ENCODE measurements at places on chromosomes 11 and 22. TPM values are rescaled to one million over a fixed set of nuclear protein-coding genes. Genes with fewer than 3 reads are reported as not detected.

GRCh38 chr11:32432565-32432964 lies 2.8 kb downstream of the WT1 start:
- DNase-seq, result no peak

DNA sequence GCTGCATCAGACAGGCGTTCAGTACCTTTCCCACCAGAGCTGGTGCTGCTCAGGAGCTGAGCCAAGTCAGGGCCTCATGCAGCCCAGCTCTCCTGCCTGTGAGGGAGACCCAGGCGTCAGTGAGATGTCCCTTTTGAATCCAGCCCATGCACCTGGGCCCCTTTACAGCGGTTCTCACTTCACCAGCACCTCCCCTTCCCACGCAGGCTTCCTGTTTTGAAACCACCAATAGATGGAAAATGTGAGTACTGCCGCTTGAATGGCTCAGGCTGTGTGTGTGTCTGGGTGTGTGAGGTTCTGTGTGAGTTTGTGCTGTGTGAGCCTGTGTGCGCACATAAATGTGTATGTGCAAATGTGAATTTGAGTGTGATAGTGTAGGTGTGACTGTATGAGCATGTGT lies 88.4 kb downstream of the UBASH3B start:
- no peak for DNase-seq

DNA sequence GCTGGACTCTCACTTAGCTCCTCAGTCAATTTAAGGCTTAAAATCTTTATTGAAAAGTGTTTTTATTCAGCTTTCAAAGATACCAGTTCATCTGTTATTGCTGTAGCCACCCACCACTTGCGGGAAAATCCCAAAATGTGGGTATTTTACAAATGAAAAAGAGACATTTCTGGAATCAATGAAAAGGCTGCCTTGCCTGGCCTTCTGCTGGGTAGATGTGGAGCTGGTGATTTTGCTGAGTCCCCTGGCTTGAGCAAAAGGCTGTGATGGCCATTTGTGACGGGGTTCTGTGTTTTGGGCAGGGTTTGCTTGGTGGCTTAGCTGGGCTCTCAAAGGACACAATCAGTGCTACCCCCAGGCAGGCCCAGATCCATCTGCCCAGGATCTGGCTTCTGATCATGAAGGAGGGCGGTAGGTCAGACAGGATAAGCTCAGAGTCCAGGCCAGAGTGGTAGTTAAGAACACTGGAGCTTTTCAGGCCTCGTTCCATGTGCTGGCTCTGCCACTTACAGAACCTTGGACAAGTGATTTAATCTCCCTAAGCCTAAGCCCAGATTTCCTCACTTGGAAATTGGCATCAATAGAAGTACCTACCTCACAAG lies 36.1 kb downstream of the UBASH3B start:
- DNase-seq, result no peak

Gene PGM2L1
- total RNA-seq, result 9.5 TPM

Gene SYT13
- total RNA-seq, result not detected

Gene NLRP6
- not detected for total RNA-seq

DNA sequence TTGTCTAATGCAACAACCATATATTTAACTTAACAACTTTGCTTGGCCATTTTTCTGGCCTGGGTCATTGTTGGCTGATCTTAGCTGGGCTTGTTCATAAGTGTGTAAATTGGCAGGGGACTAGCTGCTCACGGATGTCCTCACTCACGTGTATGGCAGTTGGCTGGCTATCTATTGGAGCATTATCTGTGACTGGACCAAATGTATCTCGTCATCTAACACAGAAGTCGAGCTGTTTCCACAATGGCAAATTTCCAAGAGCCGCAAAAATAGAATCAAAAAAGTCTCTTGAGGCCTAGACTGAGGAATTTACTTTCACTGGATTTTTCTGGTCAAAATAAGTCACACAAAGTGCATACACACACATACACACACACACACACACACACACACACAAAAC lies 893.3 kb downstream of the FAM181B start:
- no peak for DNase-seq

Gene OR6A2
- total RNA-seq, result under 0.01 TPM

GRCh38 chr11:113540416-113541330 lies 65.5 kb upstream of the DRD2 start:
- DNase-seq, result no peak

- no peak for DNase-seq
Measured at GRCh38 chr11:97548280-97548679, 1158.5 kb downstream of the JRKL start.

- DNase-seq, result no peak
Measured at GRCh38 chr22:50701428-50702154, 29.0 kb downstream of the SHANK3 start.

DNA sequence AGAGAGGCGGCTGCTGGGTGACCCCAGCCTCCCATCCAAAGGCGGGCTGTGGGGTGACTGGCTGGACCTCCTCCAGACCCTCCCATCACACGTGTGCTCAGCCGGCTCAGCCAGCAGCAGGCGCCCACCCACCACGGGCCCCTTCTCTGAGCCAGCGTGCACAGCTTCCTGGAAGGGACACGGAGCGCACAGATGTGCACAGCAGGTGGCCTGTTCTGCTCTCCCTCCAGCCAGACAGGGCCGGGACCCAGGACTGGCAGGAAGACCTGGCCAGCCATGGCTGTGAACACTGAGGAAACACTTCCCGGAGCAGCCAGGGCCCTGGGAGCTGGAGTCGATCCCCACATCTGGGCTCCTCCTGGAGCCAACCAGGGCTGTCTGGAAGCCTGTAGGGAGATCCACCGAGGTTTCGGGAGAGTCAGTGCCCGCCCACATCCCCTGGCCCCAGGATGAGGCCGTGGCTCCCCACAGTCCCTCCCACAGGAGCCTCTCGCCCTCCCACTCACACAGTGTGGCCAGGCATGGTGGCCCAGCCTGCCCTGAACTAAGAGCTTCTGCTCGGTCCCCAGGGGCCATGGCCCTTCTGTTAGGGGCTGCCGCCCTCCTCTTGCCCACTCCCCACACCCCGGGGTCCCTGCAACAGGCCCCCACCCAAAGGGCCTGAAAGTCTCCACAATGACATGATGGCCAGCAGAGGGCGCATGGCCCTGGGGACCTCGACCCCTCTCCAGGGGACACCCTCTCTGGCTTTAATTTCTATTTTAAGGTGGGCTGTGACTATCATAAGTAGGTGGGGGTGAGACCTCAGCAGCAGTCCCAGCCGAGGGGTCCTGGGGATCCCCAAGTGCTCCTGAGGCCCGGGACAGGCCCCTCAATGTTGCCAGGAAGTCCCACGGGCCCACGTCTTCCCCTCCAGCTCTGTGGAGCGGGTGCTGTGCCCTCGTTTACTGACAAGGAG lies 90.6 kb upstream of the FGF3 start:
- DNase-seq, result no peak

GRCh38 chr22:23071230-23072076 lies 1.1 kb downstream of the GNAZ start:
- DNase-seq, result no peak

- no peak for DNase-seq
Measured at GRCh38 chr22:45164270-45165088, 754 bp downstream of the NUP50 start.

- no peak for DNase-seq
Measured at GRCh38 chr11:76705826-76706225, 35.3 kb upstream of the LRRC32 start.

Gene OR51B4
- not detected for total RNA-seq

DNA sequence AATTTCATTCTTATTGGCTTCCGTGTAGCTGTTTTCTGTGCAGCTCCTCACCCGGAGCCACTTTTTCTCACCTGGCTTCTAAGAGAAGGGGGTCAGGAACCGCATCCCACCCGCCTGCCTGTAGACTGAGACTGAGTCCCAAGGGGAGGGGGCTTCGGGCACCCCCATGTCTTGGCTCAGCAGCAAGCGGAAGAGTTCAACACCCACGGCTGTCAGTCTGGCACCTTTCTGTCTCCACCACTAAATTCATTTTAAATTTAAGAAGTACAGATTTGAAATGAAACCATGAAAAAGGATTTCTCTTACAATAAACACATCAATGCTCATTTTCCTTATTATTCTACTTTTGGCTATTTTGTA lies 66.7 kb downstream of the EFCAB6 start:
- no peak for DNase-seq

GRCh38 chr11:96293598-96294021 lies 49.4 kb downstream of the MAML2 start:
- no peak for DNase-seq

- peak; percentile 18 for DNase-seq
Measured at GRCh38 chr11:69683764-69684333, 8.7 kb upstream of the LTO1 start.

DNA sequence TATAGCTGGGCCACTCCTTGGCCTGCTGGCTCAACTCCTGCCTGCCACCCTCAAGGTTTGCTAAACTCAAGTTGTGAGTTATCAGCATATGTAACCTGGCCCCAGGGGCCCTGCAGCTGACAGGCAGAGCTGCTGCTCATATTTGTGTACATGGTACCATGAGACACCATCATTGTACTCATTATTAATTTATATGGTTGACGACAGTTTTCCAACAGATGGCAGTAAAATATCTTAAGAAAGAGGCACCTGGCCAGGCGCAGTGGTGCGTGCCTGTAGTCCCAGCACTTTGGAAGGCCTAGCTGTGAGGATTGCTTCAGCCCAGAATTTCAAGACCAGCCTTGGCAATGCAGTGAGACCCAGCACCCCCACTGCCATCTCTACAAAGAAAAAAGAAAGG lies 11.4 kb upstream of the DENND5A start:
- no peak for DNase-seq

GRCh38 chr11:7965386-7965785 lies at the start of gene NLRP10:
Gene NLRP10 (minus strand): TSS chr11:7965447. CDS start chr11:7963495, 1,952 bp downstream.
- peak; percentile 95 for DNase-seq

DNA sequence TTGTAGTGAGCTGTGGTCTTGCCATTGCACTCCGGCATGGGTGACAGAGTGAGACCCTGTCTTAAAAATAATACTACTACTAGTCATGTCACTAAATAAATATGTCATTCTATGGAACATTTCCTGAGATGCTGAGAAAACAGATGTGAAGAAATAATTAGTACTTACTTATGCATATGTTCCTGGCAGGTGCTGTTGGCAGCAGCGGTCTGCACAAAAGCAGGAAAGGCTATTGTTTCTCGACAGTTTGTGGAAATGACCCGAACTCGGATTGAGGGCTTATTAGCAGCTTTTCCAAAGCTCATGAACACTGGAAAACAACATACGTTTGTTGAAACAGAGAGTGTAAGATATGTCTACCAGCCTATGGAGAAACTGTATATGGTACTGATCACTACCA lies 8.8 kb downstream of the ARCN1 start:
- DNase-seq, result no peak

DNA sequence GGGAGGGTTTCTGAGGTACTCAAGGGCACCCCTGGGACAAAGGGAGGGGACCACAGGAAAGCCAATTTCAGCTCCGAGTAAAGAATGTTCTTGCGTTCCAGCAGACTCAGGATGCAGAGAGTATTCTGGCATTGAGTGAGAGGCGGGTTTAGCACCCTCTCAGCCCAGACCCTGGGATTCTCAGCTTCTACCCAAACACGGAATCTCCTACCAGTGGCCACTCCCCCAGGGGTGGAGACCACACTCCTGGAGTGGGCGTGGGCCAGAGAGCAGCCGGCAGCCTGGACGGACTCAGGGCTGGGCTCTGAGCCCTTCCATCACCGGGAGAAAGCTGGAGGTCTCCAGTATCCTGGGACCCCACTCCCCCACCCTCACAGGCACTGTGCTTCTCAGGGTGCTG lies 26.1 kb upstream of the TTLL12 start:
- DNase-seq, result no peak

DNA sequence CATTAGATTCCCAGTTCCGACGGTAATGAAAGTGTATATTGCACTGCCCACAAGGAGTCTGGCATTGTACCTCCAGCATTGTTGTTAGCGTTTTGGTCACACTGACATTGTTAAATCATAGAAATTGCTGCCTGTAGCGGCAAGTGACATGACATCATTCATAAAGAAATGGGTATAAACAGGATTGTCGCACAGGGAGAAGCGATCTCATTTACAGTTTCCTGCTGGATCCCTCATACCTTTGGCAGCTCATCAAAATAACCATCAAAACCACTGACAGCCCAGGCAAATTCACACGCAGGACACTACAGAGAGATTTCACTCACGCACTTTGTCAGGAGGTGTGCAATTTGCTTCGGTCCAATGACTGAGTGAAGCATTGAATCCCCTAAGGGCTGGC lies 3.5 kb downstream of the HTR3B start:
- no peak for DNase-seq

DNA sequence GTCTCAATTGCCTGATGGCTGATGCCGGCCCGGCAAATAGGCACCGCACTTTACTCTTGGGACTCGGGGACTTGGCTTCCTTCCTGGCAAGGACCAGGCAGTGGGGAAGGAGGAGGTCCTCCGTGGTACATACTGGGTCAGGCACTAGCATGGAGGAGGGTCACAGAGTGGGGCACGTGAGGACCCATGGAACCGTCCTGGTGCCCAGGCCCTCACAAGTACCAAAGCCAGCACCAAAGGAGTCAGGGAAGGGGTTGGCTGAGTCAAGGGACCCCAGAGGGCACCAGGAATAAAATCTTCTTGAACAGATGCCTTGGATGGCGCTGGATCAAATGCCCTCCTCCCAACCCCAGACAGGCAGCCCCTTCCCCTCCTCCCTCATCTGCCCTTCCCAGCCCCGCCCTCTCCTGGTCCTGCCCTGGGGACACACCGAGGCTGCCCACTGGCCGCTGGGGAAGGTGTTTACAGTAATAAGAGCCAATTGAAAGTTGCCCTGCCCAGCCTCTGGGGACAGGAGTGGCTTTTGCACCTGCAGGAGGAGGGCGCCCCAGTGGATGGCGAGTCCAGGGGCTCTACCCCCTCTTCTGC lies 5.6 kb upstream of the CARNS1 start:
- no peak for DNase-seq

Gene CHRM1
- total RNA-seq, result not detected

DNA sequence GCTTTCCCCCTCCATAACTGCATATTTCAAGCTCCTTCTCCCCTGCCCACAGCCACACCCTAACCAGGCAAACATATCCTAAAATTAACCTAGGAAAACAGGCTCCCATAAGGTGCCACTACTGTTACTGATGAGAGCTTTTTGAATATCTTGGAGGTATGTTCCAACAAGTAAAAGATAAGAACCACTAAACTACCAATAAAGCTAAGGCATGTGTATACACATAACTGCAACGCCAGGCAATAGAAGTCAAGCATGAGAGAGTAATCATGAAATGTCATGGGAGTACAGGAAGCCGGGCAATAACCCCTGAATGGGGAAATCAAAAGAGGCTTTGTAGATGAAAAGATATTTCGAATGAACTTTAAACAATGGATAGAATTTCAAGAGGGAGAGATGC lies 9.3 kb downstream of the MMP13 start:
- peak; percentile 15 for DNase-seq

Gene OR4X1
- not detected for total RNA-seq

DNA sequence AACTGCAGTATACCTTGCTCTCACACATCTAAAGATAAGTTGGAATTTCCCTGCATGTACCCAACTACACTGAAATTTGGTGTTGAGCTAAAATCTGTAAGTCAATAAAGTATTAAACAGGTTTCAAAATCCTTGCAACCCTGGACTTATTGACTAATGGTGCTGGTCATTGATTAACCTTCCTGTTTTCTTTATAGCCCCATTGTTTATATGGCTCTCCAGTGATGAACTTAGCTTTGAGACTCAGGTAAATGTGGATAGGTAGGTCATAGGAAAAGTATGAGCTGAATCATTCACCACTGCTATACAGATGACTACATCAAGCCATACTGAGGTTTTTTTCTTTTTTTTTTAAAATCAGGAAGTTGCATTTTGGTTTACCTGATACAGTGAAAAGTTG lies 132.7 kb downstream of the FAT3 start:
- DNase-seq, result peak; percentile 92
